Epithelial cell of umbilical artery (primary cell): ENCODE measurements at places on chromosomes 2 and 18. TPM values are rescaled to one million over a fixed set of nuclear protein-coding genes. Genes with fewer than 3 reads are reported as not detected.

The SRD5A2 gene
- total RNA-seq, result not detected in 2 replicates

The COL4A4 gene
- total RNA-seq, result not detected in 2 replicates

The LRP2 gene
- not detected in 2 replicates for total RNA-seq

The RAB6C gene
- total RNA-seq, result not detected in 2 replicates

The MRO gene
- not detected in 2 replicates for total RNA-seq

The CKAP2L gene
- total RNA-seq, result 4.2 and 6.7 TPM in 2 replicates
